ENCODE measurements at places on chromosomes 11 and 22.

- DNase-seq: no peak
Observed at GRCh38 chr11:128530118-128531074, 57.0 kb downstream of the ETS1 start.

- DNase-seq: peak; percentile 61
Observed at GRCh38 chr11:121482231-121483129, 29.7 kb upstream of the SORL1-AS1 start.

- no peak for DNase-seq
Observed at GRCh38 chr11:114366331-114367243, 33.7 kb downstream of the C11orf71 start.

DNA sequence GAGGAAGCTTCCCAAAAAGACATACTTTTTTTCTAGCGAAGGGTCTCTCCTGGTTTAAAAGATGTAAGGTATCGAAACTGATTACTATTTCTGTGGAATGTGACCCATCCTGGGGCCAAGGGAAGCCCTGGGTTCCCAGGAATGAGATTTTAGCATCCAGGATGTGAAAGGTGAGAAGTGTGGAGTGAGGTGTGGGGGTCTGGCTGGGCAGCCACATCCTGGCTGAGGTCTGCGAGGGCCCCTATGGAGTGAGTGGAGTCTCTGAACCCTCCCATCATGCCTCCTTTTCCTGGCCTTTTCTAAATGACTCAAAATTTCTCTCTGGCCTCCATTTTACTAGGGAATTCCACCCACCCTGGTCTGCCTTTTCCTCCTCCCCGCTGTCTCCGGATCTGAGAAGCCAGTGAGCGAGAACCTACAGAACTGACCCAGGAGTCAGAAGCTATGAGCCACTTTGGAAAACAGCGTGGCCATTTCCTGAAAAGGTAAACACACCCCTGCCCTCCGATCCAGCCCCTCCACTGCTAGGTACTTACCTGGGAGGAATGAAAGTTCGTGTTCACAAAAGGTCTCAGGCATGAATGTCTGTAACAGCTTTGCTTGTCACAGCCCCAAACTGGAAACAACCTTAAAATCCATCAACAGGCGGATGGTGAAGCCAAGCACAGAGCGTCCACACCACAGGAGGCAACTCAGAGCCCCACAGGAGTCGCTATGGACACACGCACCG lies 27.7 kb upstream of the SHANK2 start:
- DNase-seq: no peak

DNA sequence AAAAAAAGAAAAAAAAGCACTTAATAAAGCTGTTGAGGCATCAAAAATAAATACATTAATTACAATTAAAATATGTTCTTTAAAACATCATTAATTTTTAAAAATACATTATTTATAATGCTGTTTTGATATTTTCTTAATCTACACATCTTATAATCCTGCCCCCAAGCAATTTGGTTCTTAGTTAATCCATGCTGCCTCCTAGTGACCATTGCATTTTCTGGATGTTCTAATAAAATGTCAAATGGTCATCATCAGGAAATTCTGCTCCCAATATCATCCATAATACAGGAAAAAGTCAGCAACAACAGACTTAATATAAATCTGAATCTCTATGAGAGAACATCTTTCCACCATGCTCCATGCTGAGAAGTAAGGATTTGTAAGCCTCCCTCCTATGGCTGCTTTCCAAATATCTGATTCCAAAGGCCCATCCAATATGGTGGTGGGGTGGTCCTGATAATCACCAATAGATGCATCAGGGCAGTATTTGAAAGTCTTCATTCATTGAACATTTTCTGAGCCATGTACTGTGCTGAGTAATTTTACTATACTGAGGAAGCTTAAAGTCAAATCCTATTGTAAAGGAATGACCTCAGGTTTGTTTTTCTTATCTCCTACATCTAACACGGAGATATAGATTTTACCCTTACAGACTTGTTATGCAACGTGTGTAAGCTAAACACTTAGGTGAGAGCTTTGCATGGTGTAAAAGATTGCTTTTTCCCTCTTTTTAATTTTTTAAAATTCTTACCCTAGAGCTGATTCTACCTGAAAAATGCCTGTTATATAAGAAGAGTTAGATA lies 124.7 kb upstream of the BMAL1 start:
- no peak for DNase-seq

DNA sequence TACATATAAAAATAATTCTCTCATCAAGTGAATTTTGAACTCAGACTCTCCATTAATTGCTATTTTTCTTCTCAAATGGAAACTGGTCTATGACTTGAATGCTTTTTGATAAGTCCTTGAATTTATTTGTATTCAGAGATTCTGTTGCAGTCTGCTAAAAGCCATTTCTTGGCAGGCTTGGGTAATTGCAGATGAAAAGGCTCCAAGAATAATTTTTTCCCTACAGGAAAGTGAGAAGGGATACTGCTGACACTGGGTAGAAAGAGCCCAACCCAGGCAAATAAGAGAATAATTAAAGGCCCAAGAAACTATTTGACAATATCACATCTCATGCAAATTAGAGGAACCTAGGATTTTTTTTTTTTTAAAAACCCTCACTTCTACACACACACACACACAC lies 246.5 kb upstream of the DDI1 start:
- no peak for DNase-seq

GRCh38 chr11:33898957-33899356 lies 7.1 kb upstream of the LMO2 start:
- no peak for DNase-seq

- no peak for DNase-seq
Observed at GRCh38 chr11:8714622-8715225, 32.1 kb downstream of the RPL27A start.

DNA sequence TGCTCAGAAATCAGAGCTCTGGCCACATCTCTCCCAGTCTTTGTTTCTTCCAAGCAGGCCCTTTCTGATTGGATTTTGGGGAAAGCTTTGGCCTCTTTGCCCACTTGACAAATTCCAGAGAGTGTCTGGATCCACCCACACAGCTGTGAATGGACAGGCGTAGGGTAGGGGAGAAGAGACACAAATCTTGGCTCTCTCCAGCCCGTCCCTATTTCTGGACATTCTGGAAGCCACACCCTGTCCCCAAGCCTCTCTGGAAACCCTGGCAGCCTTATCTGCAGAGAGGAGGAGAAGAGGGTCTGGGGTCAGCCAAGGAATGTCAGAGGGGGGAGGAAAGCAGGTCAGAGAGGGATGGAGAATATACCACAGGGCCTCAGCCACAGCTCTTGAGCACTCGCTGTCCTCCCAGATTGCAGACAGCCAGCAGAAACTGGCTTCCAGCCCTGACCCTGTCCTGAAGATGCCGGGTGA lies 59.5 kb upstream of the WNT11 start:
- DNase-seq: no peak

DNA sequence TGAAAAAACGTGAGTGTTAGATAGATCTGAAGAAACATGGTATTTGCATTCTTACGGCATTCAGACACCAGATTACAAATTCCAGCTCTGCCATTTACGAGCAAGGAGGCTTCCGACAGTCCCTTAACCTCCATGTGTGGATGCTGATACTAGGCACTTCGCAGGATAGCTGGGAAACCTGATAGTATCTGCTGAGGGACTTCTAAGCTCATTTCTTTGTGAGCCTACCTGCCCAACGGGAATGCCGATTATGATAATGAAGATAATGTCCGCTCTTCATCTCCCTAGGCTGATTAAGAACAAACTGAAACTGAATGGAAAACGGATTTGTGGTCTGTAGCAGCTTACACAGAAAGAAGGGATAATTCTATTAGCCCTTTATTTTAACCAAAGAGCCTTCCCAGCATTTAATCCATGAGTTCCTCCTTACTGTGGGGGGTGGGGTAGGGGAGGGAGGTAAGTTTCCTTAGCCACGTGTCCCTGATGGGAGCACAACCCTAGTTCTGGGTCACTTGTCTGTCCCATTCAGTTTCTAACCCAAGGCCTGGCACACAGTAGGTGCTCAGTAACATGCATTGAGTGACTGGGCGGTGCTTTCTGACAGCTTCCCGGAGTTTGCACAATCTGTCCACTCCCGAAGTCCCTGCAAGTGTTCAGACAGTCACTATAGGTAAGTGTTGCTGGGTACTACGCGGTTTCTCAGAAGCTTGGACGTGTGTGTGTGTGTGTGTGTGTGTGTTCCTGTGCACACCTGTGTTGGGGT lies 39.2 kb downstream of the CD6 start:
- DNase-seq: no peak

DNA sequence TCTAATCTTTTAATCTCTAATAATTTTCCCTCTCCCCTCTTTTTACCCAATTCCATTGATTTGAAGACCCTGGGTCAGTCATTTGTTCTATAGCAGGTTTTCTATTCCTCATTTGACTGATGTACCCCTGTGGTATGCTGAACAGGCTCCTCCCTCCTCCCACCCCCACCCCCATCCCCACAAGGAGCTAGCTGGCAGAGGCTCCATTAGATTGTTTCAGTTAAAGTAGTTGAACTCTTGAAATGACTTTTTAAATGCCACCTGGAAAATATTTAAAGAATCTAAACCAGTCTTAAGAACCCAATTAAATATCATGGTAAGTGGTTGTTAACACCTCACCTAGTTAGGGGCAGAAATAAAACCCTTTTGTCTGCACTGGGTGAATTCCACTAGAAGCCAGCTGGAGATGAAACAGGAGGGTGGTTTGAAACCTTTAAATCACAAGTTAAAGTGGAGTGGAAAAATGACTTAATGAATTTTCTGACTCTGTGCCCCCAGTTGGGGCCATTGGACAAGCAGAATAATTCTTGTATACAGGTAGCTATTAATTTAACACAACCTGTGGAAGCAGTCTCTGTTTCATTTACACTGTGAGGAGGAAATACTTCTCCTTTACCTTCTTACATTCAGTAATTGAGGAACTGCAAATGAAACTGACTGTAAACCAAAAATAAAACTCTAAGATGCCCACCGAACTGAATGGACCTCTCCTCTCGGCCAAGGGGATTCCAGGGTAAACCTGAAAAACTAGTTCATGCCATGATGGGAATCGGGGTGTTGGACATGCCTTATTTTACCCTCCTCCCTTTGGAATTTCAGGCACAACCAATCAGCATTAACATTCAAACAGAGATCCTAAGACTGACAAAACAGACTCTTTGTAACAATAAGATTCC lies 30.7 kb downstream of the PRR5L start:
- DNase-seq: no peak

GRCh38 chr11:96187822-96188221 lies 155.2 kb downstream of the MAML2 start:
- no peak for DNase-seq

GRCh38 chr22:35987487-35987886 lies 41.1 kb downstream of the RBFOX2 start:
- DNase-seq: no peak

GRCh38 chr11:64316672-64317324 lies 561 bp downstream of the TRMT112 start:
- no peak for DNase-seq

DNA sequence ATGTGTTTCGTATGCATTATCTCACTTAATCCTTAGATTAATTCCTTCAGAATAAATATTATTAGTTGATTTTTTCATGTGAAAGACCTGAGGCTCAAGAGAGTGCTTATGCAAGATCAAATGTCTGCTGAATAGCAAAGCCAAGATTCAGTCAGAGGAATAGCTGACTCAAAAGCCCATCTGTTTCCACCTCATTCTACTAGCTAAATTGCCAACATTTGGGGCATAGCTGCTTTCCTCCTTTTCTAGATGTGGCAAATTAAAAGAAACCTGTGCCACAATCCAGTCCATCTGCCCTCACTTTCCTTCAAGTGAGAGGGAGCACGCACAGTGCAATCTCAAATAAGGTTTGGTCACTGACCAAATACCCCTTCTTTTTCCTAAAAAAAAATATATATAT lies 121.1 kb downstream of the PAX6 start:
- no peak for DNase-seq

DNA sequence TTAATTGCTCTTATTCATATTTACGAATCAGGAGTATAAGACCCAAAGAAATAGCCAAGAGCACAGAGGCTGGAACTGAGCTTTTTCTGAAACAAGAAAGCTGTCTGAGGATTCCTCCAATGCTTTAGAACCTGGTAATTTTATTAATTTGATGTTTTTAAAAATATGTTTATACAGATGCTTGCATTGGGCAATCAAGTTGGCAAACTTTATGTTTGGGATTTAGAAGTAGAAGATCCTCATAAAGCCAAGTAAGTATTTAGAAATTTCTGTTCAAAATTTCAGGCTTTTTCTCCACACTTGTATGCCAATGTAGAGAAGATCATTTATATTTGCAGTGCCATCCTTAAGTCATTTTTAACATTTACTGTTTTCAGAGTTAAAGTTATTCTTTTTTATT lies 24.3 kb upstream of the HIKESHI start:
- no peak for DNase-seq

- no peak for DNase-seq
Observed at GRCh38 chr22:49547751-49548239, 279.9 kb downstream of the BRD1 start.

DNA sequence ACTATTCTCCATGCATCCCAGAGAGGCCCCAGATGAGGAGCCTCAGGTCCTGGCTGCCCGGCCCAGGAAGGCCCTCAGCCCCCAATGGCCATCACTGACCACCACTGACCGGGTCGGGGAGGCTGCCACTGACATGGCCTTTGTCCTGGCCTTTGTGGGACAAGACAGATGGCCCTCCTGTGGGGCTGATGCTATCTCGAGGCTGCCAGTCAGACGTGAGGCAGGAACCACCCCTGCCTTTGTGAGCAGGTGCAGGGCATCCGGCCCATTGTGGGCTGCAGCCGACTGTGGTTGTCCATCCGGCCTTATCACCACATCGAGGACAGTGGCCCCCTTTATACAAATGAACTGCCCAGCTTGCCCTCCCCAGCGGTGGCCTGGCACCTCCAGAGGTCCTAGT lies 5.5 kb downstream of the GP1BB start:
- no peak for DNase-seq

DNA sequence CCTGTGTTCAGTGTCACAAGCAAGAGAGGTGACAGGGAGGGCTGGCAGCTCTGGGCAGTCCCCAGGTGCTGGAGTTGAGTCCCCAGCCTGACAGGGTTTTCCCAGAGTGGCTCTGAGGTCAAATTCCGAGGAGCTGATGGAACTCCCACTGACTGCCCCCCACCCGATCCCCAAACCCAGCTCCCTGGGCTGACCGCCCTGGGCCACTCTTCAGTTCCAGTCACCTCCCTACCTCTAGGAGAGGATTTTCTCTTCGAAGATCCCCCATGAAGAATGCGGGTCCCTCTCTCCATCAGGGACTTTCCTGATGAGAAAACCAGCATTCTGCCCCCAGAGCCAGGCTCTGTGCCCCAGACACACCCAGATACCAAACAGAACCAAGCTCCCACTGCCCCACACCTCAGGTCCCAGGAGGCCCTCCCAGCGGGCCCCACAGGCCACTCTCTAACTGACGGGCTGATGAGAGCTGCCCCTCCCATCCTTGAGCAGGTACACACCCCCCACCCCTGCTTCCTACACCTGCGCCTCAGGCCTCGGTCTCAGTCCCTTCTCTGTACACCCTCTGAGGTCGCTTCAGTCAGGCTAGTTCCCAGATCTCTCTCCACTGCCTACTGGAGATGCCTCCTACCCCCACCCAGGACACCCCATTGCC lies 12.1 kb upstream of the RAC2 start:
- DNase-seq: no peak

- DNase-seq: no peak
Observed at GRCh38 chr11:4071914-4072313, 22.7 kb upstream of the RRM1 start.

Data from inflammatory macrophage treated with lipopolysaccharide for 1 hour (primary cell).